NCI-H2227 treated with DMSO at 0.1 percent for 48 hours (cell line): ENCODE measurements at places on chromosomes 3 and 15.

- DNase-seq, result no peak
These were observed 17.2 kb downstream of the ALDH1A2 start for GRCh38 chr15:58048261-58048660.

DNA sequence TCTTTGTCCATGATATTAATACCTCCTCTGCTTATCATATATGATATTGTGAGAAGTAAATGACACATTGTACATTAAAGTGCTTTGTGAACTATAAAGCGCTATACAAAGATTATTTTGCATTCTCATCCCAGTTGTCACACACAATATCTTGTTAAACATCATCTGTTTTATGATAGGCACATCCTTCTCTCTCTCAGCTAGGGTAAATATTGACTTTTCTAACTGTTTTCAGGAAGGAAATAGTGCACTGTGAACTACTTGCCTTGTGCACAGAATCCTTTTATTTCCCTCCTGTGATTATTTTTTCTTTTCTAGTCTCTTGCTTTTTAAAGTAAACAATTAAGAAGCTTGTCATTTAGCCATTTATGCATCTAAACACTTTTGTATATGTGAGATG lies 388.2 kb downstream of the LPP start:
- no peak for DNase-seq

- no peak for DNase-seq
These were observed 763 bp upstream of the CNTN6 start for GRCh38 chr3:1092061-1092460.

- peak; percentile 46 for DNase-seq
These were observed 87.6 kb upstream of the SOX2 start for GRCh38 chr3:181623924-181624694.

DNA sequence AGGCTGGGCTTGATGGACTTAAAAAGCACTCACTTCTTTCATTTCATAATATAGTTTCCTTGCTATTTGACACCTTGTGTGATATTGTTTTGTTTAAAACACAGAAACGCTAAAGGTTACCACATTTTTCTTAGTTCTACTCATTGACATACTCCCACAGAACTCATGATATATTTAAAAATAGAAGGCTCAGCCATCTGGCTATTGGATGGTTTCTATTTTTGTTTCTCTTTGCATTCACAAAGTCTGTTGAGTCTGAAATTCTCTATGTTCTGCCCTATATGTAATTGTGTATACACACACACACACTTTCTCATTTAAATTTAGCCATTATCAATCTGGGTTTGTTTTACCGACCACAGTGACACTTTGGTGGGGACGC lies 128.2 kb downstream of the SOX2 start:
- no peak for DNase-seq

GRCh38 chr3:133855772-133856171 lies 39.9 kb downstream of the RAB6B start:
- DNase-seq, result no peak

DNA sequence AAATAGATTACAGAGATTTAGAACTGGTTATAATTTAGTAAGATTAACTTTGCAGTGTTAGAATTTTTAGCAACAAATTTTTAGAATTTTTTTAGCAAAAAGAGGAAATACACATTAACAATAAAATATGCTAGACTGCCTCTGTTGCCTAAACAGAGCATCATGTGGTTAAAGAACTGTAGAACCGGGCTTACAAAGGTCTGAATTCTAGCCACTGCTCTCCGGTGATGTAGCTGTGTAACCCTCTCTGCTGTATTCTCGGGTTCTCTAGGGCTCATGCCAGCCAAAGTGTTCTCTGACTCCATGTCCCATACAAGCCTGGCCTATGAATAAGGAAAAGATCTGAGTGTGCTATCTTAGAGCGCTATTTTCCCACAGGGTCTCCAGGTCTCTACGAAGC lies 2.9 kb upstream of the P2RY12 start:
- no peak for DNase-seq

GRCh38 chr3:23567917-23568316 lies 237.8 kb upstream of the UBE2E1 start:
- no peak for DNase-seq
